ENCODE measurements at places on chromosomes 12 and 14.

DNA sequence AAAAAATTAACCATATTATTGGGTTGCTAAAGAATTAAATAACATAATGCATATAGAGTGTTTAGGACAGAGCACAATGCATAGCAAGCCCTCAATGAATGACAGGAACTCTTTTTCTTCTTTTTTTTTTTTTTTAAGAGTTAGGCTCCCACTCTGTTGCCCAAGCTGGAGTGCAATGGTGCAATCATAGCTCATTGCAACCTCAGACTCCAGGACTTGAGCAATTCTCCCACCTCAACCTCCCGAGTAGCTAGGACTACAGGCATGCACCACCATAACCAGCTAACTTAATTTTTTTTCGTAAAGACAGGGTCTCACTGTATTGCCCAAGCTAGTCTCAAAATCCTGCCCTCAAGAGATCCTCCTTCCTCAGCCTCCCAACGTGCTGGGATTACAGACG is 20.5 kb upstream of the MTERF2 start:
- DNase-seq, result no peak

- DNase-seq, result no peak
Measured at GRCh38 chr14:65213316-65213715, 111.0 kb upstream of the MAX start.

- DNase-seq, result no peak
Measured at GRCh38 chr12:114504311-114504710, 98.4 kb upstream of the TBX5 start.

DNA sequence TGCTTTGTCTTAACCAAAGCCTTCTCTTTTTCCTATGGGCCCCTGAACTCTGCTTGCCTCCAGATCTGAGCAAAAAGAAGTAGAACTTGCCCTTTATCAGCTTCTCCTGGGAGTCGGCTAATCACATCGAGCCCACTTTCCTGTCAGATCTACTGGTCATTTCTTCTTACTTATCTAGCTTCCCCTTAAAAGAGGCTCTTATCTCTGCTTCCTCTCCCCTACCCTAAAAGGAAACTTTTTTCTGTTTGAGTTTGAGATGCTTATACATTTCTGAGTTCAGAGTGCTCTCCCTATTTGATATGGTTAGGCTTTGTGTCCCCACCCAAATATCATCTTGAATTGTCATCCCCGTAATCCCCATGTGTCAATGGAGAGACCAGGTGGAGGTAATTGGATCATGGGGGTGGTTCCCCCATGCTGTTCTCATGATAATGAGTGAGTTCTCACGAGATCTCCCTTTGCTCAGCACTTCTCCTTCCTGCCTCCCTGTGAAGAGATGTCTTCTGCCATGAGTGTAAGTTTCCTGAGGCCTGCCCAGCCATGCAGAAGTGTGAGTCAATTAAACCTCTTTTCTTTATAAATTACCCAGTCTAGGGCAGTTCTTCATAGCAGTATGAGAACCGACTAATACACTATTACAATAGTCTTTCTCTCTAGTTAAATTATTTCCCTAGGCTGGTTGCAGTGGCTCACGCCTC is 114.7 kb upstream of the AMN1 start:
- no peak for DNase-seq

GRCh38 chr12:26767865-26768264 is 65.1 kb downstream of the ITPR2 start:
- DNase-seq, result no peak

- DNase-seq, result peak; percentile 6
Measured at GRCh38 chr12:29889737-29890136, 106.0 kb upstream of the TMTC1 start.

DNA sequence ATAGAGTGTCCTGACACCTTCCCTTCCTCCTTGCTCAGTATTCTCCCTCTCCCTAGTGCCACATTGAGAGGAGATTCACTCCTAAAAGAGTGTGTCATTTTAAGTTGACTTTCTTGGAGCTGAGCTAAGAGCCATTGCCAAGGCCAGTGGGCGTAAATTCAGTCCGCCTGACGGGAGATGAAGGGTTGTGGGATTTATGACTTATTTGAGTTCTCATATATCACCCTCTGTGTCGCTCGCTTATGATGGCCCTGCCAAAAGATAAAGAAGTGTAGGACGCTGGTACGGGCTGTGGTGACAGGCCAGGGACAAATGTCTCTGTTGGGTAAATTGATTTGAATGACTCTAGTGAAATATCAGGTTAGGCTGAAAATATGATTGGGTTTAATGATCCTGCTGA is 867.4 kb downstream of the NRXN3 start:
- DNase-seq, result no peak

DNA sequence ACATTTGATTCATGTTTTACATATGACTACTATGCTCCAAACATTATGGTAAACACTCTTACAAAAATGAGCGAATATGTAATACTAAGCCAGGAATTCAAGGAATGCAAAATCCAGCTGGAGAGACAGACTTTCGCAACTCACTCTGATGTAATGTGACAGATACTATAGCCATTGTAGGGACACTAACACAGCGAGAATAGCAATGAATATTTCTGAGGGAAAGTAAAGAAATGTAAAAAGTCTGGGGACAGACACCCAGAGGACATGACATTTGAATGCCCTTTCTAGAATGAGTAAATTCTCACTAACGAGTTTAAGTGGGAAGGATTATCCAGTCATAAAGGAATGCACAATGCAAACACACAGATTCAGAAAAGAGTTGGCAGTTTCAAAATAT is 121.9 kb downstream of the PIK3C2G start:
- DNase-seq, result no peak

GRCh38 chr12:101117842-101118241 is 92.2 kb downstream of the SLC5A8 start:
- DNase-seq, result no peak

DNA sequence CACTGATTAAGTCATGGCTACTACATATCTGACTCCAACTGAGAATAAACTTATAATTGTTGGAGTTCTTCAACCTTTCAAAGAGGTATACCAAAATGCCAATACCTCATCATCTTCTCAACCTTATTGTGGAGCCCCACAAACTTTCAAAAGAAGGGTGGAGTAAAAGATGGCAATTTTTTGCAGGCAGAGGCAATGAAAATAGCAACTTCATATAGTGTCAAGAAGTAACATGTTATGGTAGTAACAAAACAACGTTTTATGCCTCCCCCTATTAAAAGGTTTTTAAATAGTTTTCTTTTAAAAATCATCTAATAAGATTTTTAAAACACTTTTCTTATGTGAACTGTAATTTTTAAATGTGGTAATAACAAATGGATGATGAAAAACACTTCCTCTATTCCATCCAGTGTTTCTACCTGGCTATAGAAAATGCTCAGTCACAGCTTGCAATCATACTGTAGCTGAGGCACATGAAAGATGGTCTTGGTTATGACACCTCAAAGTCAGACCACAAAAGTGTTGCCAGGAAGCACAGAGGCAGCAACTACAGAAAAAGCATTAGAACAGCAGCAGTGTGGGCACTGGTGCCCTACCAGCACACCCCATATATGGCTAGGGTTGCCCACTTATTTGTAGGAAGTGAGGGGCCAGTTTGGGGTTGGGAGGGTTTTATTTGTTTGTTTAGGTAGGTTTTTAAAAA is 7.0 kb downstream of the PPP1R12A start:
- no peak for DNase-seq

DNA sequence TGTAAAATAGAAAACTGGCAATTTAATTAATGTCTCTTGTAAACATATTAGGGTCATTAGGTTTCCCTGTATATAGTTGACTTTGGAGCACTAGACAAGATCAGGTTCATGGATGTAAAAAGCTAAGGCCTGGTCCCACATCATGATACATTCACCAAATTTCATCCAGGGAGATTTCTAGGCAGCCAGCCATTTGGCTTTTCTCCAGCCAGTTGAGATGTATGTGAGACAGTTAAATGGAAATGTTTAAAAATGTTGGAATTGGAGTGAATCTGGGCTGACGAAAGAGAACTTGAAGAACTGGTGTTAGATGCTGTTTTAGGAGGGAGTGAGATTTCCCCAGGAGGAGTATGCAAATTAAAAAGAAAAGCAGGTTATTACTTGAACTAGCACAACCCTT is 41.8 kb upstream of the CLEC14A start:
- DNase-seq, result no peak

- DNase-seq, result no peak
Measured at GRCh38 chr14:66507181-66507721, 696 bp upstream of the GPHN start.

- DNase-seq, result no peak
Measured at GRCh38 chr14:106308839-106309389, 782.5 kb downstream of the TMEM121 start.

DNA sequence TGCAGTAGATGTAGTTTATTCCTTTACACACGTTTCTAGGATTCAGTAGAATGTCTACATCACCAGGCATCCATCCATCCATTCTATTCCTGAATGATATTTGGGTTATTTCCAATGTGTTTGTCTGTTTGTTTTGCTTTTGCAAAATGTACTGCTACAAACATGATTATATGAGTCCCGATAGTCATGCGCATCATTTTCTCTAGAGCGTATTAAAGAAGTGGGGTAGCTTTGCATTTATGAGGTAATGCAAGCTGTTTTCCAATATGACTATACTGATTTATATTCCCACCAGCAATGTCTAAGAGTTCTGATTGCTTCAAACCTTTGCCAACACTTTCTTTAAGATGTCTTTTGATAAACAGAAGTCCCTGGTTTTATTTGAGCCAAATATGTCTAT is 253.2 kb downstream of the NOVA1 start:
- DNase-seq, result no peak

- DNase-seq, result no peak
Measured at GRCh38 chr14:37196604-37197420, 925 bp upstream of the MIPOL1 start.

- no peak for DNase-seq
Measured at GRCh38 chr12:114767084-114767760, 83.2 kb upstream of the TBX3 start.

DNA sequence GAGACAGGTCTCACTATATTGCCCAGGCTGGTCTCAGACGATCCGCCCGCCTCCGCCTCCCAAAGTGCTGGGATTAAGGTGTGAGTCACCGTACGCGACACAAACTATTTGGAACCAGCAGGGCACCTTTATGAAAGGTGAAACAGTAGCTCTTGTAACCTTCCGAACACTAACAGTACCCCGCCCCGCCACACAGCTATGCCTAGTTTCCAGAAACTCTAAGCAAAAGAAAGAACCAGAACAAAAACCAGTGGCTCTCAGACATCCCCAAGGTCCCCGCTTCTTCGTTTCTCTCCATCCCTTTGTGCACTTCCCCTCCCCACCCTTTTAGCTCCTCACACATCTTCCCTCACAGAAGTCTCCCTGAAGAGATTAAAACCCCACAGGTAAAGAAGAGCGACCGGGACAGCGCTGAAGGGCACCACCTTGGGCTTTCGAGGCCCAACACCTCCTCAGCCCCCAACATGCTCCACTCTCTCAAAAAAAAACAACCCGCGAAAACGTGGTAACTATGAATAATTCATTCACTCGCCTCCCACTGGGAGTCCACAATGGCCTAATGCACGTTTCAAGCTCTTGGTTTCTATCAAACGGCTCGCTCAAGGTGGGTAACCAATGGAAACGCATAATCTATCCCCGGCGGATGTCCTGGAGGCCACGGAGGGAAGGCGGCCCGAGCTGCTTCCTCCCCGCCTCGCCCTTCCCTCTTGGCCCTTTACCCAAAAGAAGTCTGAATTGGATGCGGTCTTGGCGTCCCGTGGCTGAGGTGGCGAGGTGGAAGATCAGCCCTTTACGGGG is 877 bp downstream of the BAG5 start:
- no peak for DNase-seq

GRCh38 chr12:89797436-89797835 is 88.8 kb upstream of the ATP2B1 start:
- DNase-seq, result no peak

DNA sequence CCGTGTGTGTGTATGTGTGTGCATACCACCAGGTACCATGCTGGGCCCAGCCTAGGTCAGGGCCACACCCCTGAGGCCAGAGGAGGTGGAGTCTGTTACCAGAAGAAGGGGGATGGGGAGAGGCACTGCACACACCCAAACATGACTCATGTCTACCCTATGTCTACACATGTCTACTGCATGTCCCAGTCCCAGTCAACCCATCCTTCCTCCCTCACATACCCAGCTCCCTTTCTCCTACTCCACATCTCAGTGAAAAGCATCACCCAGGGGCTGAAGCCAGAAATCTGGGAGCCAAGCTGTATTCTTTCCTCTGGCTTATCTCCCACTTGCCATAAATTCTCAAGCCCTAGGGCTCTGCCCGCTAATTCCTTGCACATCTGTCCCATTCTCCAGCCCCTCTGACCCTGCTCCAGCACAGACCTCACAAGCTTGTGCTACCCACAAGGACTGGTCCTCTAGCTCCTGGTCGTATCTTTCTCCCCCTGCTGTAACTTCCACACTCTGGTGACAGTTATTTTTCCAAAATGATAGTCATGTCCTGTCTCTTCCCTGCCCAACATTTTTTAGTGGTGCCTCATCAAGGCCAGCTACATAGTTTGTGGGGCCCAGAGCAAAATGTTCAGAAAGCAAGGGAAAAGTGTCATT is 18.0 kb upstream of the APPL2 start:
- no peak for DNase-seq

DNA sequence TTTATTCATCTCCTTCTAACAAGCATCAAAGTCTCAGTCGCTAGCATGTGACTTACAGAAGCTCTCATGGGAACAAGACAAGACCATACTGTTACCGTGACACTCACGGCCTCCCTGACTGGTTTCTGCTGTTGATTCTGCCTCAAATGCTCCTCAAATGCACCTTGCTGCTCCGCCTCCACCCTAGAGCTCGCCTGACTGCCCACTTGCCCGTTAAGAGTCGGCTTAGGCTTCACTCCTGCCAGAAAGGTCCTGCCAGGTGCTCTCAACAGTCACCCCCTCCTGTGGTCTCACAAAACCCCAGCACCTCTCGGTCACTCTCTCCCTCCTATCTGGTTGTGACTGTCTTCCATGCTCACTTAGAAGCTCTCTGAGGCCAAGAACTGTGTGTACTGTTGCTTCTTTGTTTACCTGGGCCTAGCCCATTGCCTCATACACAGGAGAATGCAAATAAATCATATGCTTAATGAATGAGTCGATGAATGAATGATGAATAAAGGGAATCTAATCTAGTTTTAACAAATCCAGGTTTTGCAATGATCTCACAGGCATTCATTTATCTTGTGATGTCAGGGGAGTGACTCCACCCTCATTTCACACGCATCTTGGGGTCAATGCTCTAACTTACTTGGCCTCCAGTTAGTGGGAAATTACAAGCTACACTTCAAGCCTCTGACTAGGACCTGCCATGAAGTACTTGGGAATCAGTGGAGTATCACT is 41.3 kb downstream of the SSH1 start:
- no peak for DNase-seq

DNA sequence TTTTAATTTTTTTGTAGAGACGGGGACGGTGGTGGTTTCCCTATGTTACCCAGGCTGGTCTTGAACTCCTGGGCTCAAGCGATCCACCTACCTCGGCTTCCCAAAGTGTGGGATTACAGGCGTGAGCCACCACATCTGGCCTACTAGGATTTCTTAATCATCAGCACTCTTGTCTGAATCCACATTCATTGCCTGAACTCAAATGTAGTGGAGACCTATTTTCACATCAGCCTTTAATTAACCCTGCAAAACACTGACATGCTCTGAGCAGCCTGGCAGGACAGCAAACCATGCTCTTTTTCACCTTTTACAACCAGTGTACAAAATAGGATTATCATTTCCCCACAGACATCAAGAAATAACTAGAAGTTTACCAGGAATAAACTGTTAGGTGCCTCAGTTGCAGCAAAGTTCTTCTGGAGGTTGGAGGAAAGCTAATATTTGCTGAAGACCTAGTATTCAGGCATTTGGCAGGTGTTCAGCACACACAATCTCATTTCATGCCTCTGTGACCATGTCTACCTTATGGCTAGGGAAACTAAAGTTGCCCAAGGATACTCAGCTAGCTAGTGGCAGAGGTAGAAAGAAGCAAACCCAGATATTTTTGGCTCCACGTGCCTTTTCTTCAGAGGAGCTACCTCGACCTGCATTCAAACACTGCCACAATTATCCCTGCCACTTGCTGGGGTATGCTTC is 37.7 kb downstream of the CFL2 start:
- DNase-seq, result no peak

All from hypothalamus (tissue), 51 donors.